ENCODE measurements at places on chromosomes 13 and 19.
A peak's percentile ranks its signal among the peaks of the same experiment; 100 is the strongest.

- no peak for DNase-seq
These were observed 2.6 kb downstream of the ADAT3 start for GRCh38 chr19:1907563-1908363.

GRCh38 chr13:113774177-113775107 lies 15.4 kb downstream of the TMEM255B start:
- no peak for DNase-seq

GRCh38 chr13:47121092-47121763 lies 224.4 kb upstream of the HTR2A start:
- DNase-seq, result no peak

GRCh38 chr19:32692727-32693061 lies 1.1 kb downstream of the NUDT19 start:
- no peak for DNase-seq

GRCh38 chr13:81929988-81930387 lies 1589.1 kb upstream of the SPRY2 start:
- DNase-seq, result no peak

GRCh38 chr13:37141011-37141410 lies 35.5 kb upstream of the CSNK1A1L start:
- DNase-seq, result no peak

- no peak for DNase-seq
These were observed 110.6 kb downstream of the LIG4 start for GRCh38 chr13:108104736-108105135.

GRCh38 chr19:20367811-20368294 lies 197.7 kb downstream of the ZNF737 start:
- no peak for DNase-seq

- DNase-seq, result no peak
These were observed 1478.3 kb downstream of the UQCRFS1 start for GRCh38 chr19:27734496-27735220.

GRCh38 chr19:49930483-49931011 lies 1.2 kb upstream of the NUP62 start:
- peak; percentile 86 for DNase-seq

- no peak for DNase-seq
These were observed 40.8 kb downstream of the TNFRSF19 start for GRCh38 chr13:23610966-23611491.

- DNase-seq, result no peak
These were observed 14.9 kb upstream of the SLITRK5 start for GRCh38 chr13:87656306-87656705.

DNA sequence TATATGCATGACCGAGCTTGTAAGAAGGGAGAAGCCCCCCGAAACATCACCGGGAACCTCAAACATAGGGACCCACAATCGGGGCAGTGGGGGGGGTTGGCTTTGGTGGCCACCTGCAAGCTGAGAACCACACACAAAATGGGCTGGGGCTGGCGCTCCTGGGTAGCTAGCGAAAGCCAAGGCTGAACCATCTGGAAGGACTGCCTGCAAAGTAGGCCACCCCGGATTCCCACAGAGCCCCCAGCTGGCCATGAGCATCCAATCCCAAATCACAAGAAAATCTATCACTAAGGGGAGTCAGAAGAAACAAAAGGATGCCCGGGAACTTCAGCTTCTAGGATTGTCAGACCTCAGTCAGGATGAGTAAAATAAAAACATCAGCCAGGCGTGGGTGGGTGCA lies 2.8 kb upstream of the PSPN start:
- DNase-seq, result no peak

DNA sequence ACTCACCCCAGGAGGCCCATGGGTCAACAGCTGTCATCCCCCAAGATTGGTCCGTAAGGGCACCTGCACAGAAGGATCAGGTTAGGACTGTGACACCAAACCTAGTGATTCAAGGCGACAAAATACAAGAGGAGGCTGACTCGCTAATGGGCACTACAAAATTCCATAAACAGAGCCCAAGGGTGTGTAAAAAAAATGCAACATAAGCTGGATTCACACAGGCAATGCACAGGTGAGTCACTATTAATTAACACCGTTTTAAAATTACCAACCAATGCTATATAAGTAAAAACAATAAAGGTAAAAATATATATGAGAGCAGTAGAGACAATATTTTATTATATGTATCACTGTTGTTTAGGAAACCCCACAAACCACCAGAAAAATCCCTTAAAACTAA lies 1.9 kb downstream of the ZNF606 start:
- no peak for DNase-seq

DNA sequence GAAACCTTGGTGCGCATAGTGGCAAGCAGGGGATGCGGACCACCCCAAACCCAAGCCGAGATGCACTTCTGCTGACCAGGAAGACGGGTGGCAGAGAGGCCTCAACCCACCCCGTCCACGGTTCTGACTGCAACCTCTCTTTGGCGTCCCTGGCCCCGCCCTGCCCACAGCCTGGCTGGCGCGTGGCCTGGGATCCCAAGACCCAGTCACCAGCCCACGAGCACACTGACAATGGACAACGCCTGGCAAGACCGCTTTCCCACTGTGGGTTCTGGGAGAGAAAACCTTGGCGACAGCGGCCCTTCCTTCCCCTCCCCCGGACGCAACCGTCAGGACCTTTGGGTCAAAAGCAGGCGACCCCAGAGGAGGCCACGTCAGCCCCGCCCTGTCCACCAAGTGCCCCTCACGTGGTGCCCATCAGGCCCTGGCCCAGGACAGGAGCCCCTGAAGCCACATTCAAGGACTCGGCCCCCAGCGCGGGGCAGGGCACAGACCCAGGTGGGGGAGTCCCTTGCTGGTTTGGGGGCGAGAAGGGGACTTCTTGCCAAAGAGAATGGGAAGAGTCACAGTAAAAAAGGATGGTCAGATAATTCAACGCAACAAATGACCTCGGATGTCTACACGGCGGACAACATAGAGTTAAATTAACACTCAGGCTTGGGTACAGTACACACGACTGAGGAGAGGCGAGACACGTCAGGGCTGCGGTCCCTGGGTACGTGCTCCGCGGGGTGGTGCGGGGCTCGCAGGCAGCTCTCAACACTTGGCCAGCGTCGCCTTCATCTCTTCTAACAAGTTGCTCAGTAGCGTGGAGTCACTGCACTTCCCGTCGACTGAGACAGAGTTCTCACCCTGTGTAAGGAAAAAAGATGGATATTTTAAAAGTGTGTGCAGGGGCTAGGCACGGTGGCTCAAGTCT lies 5.0 kb downstream of the IZUMO4 start:
- no peak for DNase-seq

- DNase-seq, result no peak
These were observed 8.7 kb downstream of the CILP2 start for GRCh38 chr19:19546751-19547162.

DNA sequence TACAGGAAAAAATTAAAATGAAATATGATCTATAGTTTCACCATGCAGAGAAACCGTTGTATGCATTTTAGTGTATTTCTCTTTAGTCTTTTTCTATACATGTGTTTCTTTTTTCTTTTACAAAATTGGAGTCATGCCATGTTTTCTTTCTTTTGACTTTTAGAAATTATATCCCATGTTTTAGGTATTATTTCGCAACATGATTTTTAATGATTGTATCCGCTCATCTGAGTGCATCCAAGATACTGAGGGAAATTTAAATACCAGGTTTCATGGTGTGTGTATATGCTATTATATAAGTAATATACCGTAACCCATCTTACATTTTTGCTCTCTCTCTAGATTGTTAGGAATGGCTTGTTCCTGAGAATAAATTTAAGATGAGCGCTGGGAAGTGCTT lies 82.3 kb downstream of the GPR12 start:
- DNase-seq, result no peak

DNA sequence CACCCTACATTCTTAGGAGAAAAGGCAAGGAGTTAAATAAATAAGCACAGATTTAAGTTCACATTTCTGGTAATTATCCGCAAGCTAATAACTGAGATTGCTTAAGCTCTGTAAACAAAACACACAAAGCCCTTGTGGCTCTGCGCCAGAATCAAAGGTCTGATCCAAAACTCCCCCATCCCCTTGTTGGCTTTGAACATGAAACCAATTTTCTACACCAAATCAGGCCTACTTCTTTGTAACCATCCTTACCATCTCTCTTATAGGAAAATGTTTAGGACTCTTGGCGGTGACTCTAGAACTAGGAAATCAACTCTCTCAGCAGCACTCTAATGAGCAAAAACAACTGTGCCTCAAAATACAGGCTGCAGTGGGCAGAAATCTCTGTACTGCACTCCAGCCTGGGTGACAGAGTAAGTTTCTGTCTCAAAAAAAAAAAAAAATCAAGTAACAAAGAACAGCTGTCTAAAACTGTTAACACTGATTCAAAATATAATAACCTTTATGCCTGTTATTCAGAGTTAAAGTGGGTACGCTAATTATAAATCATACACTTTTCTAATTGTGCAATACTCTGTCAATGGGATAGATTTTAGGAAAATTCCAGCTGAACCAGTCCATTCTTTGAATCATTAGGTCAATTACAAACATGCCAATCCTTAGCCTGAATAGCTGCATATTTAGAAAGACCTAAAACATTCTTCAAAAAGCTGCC lies 25.8 kb downstream of the ABCC4 start:
- DNase-seq, result no peak

DNA sequence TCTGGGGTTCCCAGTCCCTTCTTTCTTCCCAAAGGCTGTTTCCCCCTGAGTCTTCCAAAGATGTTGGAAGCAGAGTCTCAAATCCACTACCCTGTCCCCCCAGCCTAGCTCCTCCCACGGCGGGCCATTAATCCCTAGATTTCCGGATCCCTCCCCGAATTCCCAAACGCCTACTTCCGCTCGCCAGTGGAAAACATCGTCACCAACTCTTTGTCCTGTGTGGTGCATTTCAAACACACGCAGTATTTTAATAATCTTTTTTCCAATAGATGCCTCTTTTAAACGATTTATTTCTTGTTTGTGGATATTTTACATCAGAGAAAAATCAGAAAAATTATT lies 610 bp downstream of the ZNF791 start:
- DNase-seq, result peak; percentile 74

GRCh38 chr13:111251646-111252445 lies 68.6 kb upstream of the TEX29 start:
- no peak for DNase-seq

- no peak for DNase-seq
These were observed 265.6 kb downstream of the GPC5 start for GRCh38 chr13:91664039-91664438.

DNA sequence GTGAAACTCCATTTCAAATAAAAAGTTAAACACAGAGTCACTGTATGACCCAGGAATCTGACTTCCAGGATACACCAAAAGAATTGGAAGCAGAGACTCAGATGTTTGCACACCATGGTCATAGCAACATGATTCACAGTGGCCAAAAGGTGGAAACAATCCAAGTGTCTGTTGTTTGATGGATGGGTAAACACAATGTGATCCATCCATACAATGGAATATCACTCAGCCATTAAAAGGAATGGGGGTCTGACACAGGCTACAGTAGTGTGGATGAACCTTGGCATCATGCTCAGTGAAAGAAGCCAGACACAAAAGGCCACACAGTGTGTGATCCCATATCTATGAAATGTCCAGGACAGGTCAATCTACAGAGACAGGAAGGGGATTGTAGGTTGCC lies 174.3 kb downstream of the PTPRS start:
- DNase-seq, result no peak

- peak; percentile 75 for DNase-seq
These were observed 26.8 kb downstream of the RASA3 start for GRCh38 chr13:114105521-114106225.

DNA sequence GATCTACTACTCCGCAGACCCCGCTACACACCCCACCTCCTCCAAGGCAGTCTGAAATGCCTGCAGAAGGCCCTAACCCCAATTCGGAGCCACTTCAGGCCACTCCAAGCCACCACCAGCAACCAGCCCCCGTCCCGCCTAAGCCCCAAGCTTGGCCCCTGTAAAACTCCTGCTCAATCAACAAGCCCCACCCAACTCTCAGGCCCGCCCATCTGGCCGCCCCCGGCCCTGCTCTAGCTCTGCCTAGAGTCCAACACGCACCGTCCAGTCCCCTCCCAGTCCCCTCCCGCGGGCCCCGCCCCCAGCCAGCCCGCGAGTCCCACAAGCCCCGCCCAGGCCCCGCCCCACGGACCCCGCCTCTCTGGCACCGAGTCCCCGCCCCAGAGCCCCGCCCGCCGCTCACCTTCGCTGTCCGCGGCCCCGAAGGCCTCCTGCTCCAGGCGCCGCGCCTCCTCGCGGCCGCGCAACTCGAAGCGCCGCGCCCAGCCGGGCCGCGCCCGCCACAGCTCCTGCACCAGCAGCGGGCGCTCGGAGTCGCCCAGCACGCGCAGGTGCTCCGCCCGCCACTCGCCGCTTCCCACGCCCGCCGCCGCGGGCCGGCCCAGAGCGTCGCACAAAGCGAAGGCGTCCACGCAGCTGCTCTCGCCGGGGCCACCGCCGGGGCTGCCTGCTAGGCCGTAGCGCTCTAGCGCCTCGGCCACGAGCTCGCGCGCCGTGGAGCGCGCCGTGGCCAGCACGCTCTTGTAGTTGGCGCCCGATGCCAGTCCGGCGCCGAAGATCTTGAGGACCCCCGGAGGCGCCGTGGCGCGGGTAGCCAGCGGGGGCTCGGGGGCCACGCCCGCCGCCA lies 1.6 kb downstream of the RASIP1 start:
- DNase-seq, result peak; percentile 97

- peak; percentile 95 for DNase-seq
These were observed 27.6 kb downstream of the ZNF607 start for GRCh38 chr19:37691881-37692504.

- DNase-seq, result no peak
These were observed 4.6 kb downstream of the PKN1 start for GRCh38 chr19:14437578-14438140.

DNA sequence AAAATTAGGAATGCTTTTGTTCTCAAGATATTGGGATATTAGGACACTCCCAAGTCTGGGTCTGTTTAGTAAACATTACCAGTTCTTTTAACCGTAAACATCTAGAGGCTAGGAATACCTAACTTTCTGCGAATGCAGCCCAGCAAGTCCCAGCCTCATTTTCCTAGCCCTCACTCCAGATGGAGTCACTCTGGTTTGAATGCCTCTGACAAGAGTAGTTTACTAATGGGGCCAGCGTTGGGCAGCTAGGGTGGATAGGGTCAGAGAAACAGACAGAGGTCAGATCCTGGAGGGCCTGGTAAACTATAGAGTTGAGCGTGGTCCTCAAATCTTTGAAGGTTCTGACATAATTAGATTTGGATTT lies 53.6 kb downstream of the WDFY2 start:
- no peak for DNase-seq

DNA sequence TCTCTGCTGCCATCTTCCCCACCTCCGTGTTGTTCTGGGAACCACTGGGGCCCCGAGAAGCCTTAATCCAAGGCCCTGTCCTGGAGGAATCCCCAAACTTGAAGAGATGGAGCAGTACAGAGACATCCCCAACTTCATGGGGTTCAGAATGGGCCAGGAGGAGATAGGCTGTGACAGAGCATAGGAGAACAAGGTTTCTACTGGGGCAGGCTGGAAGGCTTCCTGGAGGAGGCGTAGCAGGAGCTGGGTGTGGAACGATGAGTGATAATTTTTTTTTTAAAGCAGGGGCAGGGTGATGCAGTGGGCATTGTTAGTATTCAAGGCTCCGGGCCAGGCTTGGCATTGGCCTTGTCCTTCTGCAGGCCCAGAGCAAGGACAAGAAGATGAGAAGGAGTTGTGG lies 3.3 kb downstream of the CYP4F8 start:
- no peak for DNase-seq

GRCh38 chr19:480016-480855 lies 16.1 kb upstream of the MADCAM1 start:
- DNase-seq, result peak; percentile 81

- DNase-seq, result peak; percentile 62
These were observed 19.4 kb downstream of the ACTN4 start for GRCh38 chr19:38666663-38667511.

- no peak for DNase-seq
These were observed 181.3 kb downstream of the PCDH9 start for GRCh38 chr13:67048821-67049150.
